NCI-H1930 (cell line): ENCODE measurements at places on chromosomes 6 and 20.

DNA sequence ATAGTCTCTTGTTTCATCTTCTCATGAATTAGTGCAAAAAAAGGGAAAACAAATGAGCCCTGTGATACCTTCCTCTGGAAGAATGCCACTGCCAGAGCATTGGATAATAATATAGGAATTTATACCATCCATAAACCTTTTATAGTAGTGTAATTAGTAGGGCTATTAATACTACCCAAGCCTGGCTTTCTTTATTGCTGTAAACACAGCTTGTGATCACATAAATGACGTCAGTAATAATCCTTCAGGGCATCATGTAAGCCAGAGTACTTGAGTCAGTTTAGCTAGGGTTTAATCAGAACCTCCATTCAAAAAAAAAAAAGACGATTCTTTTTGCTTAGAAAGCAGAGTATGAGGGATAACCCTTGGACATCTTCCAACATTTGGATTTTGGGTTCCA, 264.8 kb downstream of the SLC35F1 start:
- DNase-seq, result no peak

GRCh38 chr20:59988141-59988540, 29.9 kb downstream of the CDH26 start:
- no peak for DNase-seq

DNA sequence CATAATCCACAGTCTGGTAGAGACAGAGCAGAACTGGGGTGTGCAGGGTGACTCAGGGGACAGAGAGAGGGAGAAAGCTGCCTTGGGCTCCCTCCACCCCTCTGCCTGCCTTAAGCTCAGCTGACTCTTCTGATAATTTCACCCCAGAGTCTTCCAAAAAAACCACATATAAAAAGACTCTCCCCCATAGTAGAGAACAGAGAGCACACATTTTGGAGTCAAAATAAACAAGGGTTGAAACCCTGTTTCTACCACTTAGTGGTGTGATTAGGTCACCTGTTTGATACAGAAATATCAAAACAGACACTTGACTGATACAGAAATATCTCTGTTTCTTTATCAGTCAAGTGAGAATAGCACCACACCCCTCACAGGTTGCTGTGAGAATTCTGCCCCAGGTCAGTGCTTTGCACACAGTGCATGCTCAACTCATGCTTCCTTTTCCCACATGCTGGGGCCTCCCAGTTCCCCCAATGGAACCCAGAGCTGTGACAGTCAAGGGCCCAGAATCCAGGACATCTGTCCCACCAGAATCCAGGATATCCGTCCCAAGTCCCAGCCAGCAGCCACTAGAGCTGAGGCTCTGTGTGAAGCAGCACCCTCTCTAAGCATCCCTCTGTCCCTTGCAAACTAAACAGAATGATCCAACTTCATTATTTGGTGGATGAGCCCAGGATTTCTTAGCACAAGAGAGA, 1.2 kb downstream of the TREML2 start:
- no peak for DNase-seq

GRCh38 chr6:32096087-32096393, 13.1 kb downstream of the TNXB start:
- DNase-seq, result no peak

DNA sequence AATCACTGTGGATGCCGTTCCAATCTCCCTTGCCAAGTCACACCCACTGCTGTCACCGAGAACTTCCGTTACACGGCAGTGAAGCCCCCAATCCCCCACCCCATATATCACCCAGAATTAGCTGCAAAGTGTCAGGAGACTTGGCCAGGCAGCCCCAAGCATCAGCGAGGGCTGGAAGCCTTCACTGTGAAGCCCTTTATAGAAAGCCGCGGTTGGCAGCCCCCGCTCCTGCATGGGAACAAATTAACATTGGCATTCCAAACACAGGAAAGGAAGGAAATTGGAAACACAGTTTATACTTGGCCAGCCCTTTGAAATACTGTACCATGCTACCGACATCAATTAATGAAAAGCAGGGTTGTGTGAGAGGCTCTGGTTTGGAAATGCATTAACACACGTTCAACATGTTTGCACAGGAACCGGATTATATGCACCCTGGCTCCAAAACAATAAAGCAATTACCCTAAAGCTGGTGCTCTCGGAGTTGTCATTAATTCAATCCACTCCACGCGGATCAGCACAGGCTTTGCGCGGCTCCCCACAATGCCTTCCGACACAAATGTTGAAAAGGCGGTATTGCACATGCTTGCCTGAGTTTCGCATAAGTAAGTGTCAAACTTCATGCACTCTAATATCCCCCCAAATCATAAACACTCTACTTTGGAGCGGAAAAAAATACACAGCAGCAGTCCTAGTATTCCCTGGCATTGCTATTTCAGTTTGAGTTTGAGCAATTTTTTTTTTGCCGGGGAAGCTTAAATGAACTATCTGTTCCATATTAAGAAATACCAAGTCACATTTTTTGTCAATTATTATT, 7.1 kb downstream of the BMP7 start:
- no peak for DNase-seq

GRCh38 chr6:132063738-132064137, 112.6 kb upstream of the CCN2 start:
- DNase-seq, result no peak

GRCh38 chr6:121338956-121339355, 4.7 kb upstream of the TBC1D32 start:
- DNase-seq, result no peak

DNA sequence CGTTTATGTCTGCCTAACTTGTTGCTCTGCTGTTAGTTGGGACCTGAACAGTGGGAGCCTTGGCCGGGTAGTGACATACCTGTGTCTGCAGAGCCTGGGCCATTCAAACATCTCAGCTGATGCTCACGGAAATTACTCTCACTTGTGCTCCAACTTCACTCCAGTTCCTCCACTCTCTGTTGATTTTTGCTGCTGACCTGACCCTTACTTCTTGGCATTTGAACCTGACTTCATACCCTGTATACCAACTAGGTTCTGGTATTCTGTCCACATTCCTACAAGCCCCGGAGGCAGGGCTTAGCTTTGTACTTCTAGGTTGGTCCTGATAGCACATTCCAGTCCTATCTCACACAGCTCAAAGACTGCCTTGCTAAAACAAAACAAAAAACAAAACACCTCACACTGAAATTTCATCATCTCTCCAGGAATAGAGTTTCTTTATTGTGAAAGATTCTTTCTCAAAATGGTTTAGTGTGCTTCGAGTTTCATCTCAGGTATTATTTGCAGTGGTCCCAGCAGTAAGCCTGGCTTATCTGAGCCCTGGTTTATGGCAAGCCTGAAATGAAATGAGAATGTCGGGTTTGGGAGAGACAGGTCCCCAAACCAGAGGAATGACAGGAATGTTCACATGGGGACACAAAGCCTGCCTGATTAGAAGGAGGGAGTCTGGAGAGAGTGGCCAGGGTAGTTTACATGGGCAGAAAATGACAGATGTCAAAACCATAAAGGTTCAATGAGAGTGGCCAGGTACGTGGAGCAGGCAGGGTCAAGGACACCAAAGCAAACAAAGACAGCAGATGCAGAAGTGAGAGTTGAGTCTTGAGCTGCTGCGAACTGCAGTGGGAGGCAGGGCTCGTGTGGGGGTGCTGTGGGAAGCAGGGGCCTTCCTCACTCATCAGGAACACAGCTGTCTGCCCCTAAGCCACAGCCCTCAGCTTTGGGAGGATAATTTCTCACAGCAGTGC, 174.2 kb upstream of the HDAC2 start:
- DNase-seq, result no peak

GRCh38 chr6:105608711-105609374, 206.0 kb upstream of the PREP start:
- DNase-seq, result no peak

- DNase-seq, result no peak
Observed at GRCh38 chr6:42021847-42022754, 28.2 kb upstream of the TAF8 start.

DNA sequence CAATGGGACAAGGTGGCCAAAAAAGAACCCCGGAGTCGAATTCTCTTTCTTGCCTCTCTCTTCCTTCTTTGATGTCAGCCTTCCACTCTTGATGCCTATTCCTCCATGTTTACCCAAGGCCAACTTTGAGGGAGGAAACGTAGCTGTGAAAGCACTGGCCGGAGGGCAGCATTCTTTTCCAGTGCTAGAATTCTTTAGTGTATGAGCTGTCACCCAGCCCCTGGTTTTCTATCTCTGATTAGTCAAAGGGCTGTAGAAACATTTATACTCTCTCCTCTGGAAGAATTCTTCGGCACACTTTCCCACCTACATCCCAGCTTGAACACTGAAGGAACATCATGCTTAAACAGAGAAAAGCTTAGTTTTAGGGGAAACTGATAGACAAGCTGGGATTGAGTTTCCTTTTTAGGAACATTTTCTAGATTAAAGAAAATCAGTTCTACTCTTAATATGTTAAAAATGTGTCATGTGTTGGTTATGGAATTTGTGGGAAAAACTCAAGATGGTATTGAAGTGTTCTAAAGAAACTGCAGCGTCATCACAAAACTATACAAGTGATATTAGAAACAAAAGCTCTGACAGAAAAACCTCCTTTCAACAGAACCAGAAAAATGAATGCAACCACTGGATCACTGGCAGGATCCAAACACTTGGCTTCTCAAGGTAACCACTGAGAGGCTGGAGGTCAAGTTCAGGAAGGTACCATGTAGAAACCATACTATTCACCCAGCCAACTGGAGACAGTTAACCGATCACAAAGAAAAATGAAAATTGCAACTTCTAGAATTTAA, 20.7 kb upstream of the UTRN start:
- no peak for DNase-seq

- no peak for DNase-seq
Observed at GRCh38 chr6:10687582-10687981, 6.8 kb downstream of the C6orf52 start.

GRCh38 chr6:39411465-39411864, 89.0 kb upstream of the KCNK16 start:
- no peak for DNase-seq

DNA sequence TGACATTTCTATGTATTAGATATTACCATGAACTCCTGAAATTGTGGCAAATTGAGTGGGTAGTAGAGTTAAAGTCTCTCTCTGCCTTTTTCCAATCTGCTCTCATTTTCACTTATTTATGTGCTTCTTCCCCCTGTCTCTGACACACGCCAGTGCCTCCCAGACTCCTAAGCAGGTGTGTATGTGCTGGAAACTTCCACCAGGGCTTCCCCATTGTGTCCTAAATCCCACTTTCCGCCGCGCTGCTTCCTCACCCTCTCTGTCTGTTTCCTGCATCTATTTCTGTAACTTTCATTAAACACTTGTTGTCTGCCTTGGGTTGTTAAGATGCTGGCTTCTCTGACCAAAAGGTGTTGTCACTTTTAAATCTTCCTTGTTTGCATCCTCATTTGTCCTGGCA, 97.6 kb upstream of the HDGFL1 start:
- DNase-seq, result no peak

DNA sequence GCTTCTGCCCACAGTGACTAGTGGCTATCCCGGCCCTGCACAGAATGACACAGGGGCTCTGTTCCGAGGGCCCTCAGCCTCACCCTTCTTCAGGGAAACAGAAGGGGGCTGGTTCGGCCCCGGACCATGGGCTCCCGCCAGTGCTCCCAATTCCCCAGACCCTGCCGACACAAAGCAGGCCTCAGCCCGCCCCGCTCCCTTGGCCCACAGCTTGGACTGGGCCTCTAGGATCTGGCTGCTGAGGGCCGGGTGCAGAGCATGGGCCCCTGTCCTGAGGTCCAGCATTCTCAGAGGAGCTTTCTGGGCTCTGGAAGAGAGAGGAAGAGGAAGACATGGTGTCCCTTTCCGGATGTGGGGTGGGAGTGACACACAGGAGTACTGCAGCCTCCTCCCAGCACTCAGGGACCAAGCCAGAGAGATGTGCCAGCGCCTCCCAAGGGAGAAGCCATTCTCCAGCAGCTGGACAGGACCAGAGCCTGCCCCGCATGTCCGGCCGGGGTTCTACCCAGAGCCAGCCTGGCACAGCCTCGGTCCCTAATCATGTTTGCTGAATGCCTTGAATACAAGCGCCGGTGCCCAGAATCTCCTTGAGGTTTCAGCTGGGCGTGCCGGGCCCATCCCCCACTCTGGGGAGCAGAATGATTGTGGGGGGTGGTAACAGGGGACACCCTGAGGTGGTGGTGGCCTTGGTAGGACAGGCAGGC, 23.9 kb downstream of the C20orf203 start:
- no peak for DNase-seq

GRCh38 chr6:21137700-21138335, 455.7 kb upstream of the SOX4 start:
- DNase-seq, result no peak

- DNase-seq, result no peak
Observed at GRCh38 chr6:63997734-63998133, 362.1 kb downstream of the PHF3 start.

DNA sequence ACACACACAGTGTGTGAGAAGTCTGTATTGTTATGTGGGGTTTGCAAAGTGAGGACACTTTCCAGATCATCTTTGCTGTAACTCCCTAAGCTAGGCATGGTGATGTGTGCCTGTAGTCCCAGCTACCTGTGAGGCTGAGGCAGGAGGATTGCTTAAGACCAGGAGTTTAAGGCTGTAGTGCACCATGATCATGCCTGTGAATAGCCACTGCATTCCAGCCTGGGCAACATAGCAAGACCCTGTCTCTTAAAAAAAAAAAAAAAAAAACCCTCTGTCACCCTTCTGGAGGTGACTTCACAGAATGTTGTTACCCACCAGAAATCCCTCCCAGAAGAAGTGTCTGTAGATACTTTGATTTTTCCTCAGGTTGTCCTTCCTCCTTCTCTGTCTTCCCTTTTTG, 14.9 kb downstream of the CASS4 start:
- DNase-seq, result no peak

DNA sequence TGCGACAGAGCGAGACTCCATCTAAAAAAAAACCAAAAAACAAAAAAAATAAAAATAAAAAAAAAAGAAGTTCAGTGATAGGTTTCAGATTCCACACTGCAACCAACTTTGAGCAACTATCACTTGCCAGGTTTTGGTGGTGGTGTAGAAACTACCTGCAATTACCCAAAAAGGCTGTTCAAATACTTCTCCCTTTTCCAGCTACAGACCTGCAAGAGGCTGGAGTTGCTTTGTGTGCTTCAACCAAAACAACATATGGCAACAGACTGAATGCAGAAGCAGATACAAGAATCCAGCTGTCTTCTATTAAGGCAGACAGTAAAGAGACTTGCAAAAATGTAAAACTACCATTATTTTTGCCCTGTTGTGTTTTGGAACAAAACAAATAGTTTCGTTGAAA, 9.3 kb upstream of the BCAS1 start:
- no peak for DNase-seq

DNA sequence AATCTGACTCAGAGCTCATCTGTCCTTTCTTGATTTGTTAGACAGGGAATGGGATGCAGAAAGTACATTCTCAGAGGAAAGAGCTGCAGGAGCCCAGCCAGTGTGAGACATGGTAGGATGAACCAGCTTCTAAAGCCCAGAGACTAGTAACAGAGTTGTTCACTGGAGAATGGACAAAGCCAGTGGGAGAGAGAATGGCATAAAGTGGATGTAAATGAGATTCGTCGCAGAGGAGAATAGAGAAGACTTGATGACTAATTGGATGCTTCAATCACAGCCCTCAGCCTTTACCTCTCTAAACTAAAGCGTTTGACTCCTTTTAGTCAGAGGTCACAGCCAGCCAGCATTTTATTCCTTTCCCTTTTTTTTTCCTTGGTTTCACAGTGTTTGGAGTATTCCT, 25.5 kb upstream of the L3MBTL3 start:
- no peak for DNase-seq
